ENCODE measurements at places on chromosomes 16 and 17.

DNA sequence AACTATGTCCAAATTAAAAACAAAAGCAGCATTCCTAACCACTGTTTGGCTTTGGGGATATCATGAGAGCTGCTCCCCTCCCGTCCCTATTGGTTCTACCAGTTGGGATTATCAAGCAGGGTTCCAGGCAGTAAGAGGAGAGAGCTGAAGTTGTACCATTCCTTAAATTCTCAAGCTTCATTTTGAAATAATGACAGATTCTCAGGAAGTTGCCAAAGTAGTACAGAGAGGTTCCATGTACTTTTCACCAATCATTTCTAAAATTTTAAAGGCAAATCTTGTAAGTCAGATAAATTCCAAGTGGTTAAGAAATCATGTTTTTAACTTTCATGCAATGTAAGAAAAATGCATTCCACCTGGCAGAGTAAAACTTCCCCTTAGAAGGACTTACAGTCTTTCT lies 36.9 kb downstream of the TEX2 start:
- DNase-seq, result no peak

GRCh38 chr17:1521086-1521640 lies 4.8 kb upstream of the INPP5K start:
- no peak for DNase-seq

DNA sequence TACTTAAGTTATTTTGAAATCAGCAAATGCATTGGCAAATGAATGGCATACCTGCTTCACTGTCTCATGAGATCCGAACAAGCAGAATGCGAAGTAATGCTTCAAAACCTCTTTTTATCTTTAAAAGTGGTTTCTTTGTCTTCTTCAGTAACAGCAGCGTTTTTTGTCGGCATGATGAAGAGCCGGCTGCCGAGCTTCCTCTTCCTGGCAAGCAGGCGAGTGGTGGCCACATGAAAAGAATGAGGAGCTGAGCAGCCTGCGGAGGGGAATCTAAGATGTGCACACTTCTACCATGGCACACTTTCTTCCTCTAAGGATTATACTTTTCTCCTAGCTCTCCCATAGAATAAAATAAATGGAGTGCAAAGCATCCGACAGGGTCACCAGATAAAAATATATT lies 42.4 kb upstream of the AKTIP start:
- no peak for DNase-seq

DNA sequence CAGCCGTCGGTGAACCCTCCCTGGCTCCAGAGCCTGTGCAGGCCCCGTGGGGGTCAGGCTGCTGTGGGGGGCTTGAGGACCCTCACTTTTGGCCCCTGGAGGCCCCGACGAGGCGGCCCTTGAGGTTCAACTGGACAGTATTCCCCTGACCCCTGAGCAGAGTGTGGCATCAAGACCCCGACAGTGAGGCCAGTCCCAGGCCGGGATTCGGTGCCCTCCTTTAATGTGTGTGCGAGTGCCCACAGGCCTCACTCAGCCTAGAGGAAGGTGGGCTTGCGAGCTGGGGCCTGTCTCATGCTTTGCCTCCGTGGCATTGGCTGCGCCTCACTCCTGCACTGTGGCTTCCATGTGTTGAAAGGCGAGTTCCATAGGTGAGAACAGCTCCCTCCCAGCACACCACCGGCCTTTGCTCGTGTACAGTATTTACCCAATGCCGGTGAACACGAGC lies 94.5 kb downstream of the METRNL start:
- no peak for DNase-seq

DNA sequence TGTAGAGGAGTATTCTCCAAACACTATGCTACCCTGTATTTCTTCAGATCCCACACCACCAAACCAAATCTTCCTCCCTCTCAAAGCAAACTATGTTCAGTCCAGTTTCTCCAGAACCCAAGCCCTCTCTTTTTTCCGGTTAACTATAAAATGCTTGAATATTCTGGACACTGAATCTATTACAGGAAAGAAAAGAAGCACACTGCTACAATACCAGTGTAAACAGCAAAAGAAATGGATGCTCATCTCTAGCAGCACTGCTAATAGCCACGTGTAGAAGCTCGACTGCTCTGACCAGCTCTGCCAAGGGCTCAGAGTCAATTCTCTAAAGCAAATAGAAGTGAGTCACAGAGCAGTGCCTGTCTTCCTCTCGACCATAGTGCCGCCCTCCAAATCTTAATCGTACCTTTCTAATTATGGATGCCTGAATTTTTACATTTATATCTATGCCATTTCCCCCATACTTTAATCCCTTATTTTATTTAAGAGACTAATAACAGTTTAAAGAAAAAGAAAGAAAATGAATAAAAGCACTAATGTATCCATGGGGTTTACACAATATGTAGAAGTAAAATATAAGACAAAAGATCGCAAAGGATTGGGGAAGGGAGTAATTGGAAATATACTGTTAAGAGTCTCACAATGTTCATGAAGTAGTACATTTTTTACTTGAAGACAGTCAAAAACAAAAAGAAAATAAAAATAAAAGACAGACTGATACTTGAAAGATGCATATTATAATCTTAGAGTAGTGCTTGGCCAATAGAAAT lies 154.5 kb downstream of the PARN start:
- peak; percentile 87 for DNase-seq

DNA sequence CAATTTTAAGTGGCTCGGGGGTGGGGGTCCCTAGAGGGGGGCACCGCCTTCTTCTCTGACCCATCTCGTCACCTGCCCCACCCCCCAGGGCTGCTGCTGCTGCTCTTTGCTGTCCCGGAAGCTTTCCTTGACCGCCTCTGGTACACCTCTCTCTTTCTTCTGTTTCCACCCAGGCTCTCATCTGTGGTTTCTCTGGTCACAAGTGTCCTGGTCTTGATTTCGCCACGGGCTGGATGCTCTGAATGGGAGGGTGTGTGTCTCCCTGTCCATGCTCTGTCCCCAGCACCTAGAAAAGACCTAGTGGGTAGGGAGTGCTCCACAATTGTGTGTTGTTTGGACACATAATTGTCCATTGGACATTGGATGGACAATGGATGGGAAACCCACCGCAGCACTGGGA lies 134.7 kb upstream of the CIBAR2 start:
- DNase-seq, result no peak

- peak; percentile 31 for DNase-seq
Observed at GRCh38 chr16:27515874-27516353, 33.8 kb downstream of the GTF3C1 start.

DNA sequence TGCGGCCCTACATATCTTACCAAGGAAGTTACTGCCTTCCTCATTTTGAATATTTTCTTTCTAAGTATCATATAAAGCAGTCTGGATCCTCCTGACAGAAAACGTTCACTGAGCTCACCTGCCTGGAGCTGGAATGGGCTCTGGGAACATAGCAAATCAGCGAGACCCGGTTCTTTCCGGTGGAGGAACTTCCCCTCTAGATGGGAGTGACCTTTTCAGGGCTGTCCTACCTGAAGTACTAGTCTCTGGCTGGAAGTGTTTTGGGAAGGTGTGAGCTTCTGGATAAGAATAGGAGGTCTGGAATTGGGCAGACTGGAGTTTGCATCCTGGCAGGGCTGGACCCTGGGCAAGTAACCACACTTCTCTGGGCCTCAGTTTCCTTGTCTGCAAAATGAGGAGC lies 79.3 kb downstream of the SDR42E1 start:
- DNase-seq, result no peak

DNA sequence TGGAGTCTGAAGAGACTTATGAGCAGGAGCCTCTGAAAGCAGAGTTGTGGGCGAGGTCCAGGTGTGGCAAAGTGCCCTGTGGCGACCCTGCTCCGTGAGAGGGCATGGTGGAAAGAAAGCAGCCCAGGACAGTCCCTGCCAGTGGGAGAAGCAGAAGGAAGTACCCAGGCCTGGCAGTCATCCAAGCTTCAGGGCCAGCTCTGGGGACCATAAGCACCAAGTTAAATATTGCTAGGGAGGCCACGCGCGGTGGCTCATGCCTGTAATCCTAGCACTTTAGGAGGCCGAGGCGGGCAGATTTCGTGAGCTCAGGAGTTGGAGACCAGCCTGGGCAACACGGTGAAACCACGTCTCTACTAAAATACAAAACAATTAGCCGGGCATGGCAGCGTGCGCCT lies 4.9 kb upstream of the ASGR1 start:
- DNase-seq, result peak; percentile 94

DNA sequence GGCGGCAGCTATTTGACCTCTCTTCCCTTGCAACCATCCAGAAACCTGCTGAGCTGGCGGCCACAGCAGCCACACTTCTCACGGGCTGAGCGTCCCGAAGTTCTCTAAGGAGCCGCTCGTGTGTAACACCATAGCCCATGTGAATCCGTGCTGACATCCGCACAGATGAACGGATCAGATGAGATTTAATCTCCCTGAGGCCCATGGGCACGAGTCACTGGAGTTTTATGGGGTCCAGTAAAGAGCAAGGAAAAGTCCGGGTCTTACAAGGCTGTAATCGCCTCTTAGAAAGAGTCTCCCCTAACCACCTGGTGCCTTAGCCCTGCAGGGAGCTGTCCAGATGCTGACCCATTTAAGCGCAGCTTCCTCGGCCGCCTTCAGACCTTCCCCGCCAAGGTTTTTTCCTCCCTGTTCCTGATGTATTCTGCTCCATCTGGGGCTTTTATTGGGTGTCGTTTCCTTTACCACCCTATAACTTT lies 5.5 kb upstream of the CACNG5 start:
- peak; percentile 18 for DNase-seq
